Osteoblast (primary cell): ENCODE measurements at places on chromosomes 16 and 17. TPM values are rescaled to one million over a fixed set of nuclear protein-coding genes. Genes with fewer than 3 reads are reported as not detected.
A peak's percentile ranks its signal among the peaks of the same experiment; 100 is the strongest.

Gene TNFRSF17
- not detected in 2 replicates for total RNA-seq

DNA sequence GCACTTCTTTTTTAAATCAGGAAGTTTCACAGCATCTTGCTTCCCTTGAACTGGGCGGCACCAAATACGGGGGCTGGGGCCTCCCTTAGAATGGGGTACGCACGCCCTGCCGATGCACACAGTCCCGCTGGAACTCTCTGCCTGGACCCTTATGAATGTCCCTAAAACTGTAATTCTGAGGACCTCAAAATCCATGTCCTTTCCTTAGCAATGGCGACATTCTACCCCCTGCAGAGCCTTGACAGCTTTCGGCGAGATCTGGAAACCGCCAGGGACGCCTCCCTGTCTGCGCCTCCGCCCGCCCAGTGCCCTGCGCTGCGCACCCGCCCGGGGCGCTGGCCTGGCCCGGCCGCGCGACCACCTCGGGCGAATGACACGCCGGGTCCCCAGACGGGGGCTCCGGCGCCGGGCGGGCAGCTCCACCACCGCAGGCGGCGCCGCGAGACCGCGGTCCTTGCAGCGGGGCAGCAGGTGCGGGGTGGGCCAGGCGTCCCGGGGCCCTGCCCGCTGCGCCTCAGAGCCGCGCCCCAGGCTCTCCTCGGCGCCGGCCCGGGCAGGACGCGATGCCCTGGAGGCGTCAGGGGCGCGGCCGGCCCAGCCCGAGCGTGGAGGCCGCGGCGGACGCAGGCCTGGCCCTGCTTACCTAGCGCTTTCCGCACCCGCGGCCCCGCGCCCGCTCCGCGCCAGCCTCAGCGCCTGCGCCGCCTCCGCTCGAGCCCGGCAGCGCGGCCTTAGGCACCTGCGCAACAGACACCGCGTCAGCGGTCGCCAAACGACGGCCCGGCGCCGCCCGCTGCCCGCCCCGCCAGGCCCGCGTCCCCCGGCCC is 548 bp downstream of the HAGH start:
- no peak for DNase-seq

- no peak for DNase-seq
Measured at GRCh38 chr16:72905581-72905980, 142.3 kb downstream of the ZFHX3 start.

Gene RDM1
- total RNA-seq: 0.29 and 0.36 TPM in 2 replicates

Gene AURKB
- total RNA-seq: 3.6 and 4.7 TPM in 2 replicates

- DNase-seq: no peak
Measured at GRCh38 chr17:29256735-29257466, 10.2 kb downstream of the CRYBA1 start.

DNA sequence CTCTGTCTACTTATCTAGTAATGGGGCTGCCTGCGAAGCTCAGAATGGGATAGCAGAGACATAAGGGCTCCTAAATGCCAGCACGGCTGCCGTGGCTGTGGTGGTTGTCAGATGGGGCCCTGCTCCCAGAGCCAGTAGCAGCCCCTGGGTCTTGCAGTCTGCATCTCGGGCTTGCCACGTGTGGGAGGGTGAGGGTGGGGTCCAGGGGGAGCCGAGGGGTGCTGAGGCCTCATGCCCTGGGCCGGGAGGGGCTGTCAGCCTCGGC is 88.8 kb upstream of the GSE1 start:
- no peak for DNase-seq

DNA sequence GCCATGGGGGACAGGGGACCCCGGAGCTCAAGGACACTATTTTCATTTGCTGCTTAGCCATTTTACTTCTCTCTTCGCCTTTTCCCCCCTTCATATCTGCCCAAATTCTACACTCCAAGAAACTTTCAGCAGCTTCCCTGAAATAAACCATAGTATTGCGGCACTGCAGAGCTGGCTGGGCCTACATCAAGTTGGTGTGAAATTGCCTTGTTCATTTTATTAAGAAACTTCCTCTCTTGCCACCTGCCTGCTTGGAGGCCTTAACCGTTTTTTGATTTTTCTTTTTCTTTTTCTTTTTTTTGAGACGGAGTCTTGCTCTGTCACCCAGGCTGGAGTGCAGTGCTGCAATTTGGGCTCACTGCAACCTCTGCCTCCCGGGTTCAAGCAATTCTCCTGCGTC is 7.4 kb upstream of the CPNE2 start:
- peak; percentile 15 for DNase-seq

Gene STH
- not detected in 2 replicates for total RNA-seq

GRCh38 chr16:4500272-4500671 is 24.1 kb downstream of the HMOX2 start:
- DNase-seq: peak; percentile 82

GRCh38 chr17:17535957-17536356 is 39.8 kb upstream of the RASD1 start:
- DNase-seq: peak; percentile 92
